Ovary (tissue), 10 donors: ENCODE measurements at places on chromosomes 2 and 18.

DNA sequence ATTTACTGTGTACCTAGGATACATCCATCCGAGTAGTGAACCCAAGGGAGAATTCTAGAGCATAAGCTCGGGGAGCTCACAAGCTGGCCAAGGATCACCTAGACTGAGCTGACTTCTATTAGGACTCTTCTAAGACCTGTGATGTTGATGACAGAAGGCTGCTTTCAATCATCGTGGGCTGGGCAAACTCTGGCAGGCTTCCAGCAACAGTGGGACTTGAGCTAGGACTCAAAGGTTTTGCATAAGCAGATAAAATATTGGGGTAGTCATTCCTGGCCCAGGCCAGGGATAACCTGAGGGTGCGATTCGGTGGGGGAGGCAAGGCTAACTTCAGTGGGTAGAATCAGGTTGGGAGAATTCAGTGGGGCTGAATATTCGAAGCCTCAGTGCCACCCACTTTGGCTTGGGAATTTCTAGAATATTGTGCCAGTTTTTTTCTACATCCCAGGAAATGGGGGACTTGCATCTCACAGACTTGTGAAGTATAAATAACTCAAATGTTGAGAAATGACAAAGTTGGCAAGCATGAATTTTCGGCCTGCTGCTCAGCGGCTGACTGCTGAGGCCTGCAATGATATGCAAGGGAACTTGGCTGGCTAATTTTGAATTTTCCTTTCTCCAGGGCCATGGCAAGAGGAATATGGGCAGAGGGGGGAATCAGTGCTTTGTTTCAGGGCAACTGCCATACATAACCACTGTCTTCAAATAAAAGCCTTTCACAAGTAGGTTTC is 274.3 kb downstream of the PRKCE start:
- DNase-seq = no peak

DNA sequence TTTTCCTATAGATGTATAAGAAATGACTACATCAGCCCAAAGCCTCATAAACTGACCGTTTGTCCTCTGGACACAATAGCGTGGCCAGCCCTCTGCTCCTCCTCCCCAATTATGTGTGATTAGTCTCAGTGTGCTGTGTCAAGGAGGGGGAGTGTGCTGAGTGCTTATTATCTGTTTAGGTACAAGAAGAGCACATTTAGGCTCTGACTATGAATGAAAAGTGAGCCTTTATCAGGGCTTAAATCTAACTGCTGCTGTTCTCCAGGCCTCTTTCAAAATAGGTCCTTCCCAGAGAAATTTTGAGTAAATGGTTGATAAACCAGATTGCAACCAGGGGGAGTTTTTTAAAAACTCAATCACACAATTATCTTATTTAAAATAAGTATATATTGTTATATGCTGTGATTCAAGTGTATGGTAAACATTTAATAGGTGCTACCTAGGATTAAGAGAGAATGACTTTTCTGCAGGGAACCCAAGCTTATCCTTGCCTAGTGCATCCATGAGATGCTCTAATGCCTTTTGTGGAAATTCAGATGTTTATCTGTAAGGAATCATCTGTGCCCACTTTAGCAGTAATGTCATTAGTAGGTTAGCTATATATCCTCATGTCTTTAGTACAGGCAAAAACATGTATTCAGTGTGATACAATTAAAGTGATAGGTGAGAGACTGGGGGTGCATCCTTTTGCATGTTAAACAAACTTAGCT is 168.7 kb upstream of the SIX3 start:
- DNase-seq = no peak

DNA sequence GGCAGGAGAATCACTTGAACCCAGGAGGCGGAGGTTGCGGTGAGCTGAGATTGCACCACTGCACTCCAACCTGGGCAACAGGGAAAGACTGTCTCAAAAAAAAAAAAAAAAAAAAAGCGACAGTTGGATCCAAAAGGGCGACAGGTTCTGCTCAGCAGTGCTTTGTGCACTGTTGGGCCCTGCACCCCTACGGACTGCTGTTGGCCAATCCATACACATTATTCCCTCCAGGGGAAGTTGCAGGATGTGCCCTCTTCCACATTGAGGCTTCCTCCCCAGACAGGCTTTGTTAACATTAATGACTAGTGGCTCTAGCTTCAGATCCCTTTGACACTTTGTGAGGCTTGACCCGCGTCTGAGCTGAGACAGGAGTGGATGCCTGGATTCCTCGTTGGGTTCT is 9.4 kb downstream of the NT5DC4 start:
- no peak for DNase-seq

- no peak for DNase-seq
Observed at GRCh38 chr18:67425672-67426071, 90.8 kb downstream of the DSEL start.

DNA sequence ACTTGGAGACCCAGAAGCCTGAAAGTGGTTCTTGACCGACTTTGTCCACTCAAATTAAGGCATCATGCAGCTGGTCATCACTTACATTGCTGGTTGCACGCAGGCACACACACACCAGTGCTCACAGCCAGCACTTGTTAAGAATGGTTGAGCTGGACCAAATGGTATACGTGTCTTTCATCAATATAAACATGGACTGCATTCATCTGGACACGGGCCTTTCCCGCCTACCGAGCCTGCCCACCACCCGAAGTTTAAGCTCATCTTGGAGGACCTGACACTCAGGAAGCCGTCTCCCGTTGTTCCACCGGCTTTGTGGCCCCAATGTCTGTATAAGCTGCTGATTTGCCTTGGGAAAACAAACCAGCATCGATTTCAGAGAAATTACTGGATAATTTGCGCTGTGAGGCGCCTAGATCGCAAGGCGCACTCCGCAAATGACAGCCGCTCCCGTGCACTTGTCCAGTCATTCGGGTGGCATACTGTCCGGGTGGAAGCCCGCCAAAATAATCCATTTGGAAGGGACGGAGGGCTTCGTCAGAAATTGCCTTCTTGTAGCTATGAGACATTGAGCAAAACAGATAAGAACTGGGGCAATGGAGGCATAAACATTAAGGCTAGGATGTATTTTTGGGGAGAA is 40.1 kb upstream of the AKAIN1 start:
- DNase-seq = no peak
